ENCODE measurements at places on chromosomes 3 and 15. TPM values are rescaled to one million over a fixed set of nuclear protein-coding genes. Genes with fewer than 3 reads are reported as not detected.

Gene GRAMD1C
- 2.2 TPM for total RNA-seq

Gene SELENOK
- 31.0 TPM for total RNA-seq

Gene PIERCE2
- total RNA-seq, result 4.6 TPM

Gene TMC3
- total RNA-seq, result not detected

DNA sequence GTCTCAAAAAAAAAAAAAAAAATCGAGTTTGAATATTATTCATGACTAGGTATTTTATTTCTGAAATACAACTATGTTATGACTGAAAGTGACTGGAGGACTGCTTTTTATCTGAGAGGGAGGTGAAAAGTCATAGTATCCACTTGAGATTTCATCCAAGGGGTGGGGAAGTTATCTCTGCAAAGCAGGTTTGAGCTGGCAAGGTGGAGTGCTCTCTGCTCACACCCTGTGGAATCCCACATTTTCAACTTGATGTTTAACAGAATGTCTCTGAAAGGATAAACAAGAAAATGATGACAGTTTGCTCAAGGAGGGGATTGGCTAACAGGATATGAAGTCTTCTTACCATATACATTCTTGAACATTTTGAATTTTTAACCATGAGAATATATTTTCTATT is 27.3 kb upstream of the SEC62 start:
- DNase-seq, result no peak

DNA sequence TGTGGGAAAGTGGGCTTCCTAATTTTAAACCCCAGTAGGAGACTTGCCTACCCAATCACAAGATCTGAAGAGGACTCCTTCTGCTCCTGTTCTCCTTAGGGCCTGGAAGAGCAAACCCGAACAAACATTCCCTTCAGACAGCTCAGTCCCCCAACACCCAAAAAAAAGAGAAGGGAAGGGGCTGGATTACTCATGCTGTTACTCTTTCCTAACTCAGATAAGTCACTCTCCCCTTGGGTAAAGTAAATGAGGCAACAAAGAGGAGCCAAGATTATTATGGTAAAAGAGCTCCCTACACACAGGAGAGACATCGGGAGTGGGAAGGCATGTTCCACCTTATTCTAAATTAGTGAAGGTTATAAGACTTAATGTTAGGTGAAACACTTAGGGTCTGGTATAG is 18.1 kb upstream of the LEKR1 start:
- peak; percentile 60 for DNase-seq

Measured in LHCN-M2 (cell line).